ENCODE measurements at places on chromosomes 2 and 18. TPM values are rescaled to one million over a fixed set of nuclear protein-coding genes. Genes with fewer than 3 reads are reported as not detected.

- H3K4me1 ChIP-seq = no peaks in the 10 kb centered on the region
- no peak overlapping the region for H3K27ac ChIP-seq
- H3K27me3 ChIP-seq = no peaks in the 10 kb centered on the region
- no peak overlapping the region for H3K4me3 ChIP-seq
- no peak for DNase-seq
These were observed 271.3 kb downstream of the CYRIA start for GRCh38 chr2:16394072-16394985.

DNA sequence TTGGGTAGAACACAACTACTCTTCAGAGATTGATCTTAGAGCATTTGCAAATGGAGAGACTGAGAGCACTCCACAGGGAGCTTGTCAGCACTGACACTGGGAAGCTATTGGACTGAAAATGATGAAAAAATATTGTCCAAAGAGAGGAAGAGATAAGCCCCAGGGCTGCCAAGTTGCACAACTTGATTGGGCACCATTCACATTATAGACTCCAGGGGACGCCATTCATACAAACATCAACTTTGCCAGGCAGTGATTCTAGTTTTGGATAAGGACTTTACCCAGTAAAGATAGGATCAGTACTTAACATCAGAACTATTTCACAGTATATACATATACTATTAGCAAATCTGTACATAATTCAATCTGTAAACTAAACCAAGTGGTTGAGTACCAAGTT is 79.6 kb upstream of the MYCN start:
- no peaks in the 10 kb centered on the region for H3K36me3 ChIP-seq
- H3K4me3 ChIP-seq = no peak overlapping the region
- H3K27me3 ChIP-seq = no peaks in the 10 kb centered on the region
- no peaks in the 10 kb centered on the region for H3K4me1 ChIP-seq
- DNase-seq = no peak

GRCh38 chr2:29423061-29423666 is 307.9 kb downstream of the CLIP4 start:
- H3K27me3 ChIP-seq = no peaks in the 10 kb centered on the region
- no peak overlapping the region for H3K4me3 ChIP-seq
- H3K4me1 ChIP-seq = no peaks in the 10 kb centered on the region
- no peaks in the 10 kb centered on the region for H3K36me3 ChIP-seq

DNA sequence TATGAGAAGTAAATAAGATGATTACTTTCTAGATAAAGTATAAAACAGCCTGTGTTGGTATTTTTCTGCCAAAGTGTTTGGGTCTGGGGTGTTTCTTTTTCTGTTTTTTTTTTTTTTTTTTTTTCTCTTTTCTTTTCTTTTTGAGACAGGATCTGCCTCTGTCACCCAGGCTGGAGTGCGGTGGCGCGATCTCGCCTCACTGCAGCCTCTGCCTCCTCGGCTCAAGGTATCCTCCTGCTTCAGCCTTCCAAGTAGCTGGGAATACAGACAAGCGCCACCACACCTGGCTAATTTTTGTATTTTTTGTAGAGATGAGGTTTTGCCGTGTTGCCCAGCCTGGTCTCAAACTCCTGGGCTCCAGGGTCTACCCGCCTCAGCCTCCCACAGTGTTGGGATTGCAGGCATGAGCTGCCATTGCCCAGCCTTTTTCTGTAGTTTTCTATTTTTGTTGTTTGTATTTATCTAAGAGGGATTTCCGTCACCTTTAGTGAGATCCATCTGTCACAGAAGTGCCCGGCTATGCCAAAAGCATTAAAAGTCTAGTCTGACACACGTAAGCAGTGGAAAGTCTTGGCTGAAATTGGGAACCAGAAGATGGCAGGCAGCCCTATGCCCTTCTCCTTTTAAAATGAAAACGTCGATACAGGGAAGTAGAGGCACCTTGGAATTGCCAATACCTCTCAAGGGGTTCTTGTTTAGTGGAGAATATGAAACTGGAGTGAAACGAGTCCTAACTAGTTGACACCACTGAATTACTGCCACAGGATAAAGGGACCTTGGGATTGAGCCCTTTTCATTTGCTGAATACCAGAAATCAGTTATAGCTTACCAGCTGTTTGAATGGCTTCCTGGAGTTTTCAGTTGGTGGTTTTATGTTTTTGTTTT is 14.0 kb downstream of the UGP2 start:
- H3K27me3 ChIP-seq = no peaks in the 10 kb centered on the region
- H3K36me3 ChIP-seq = no peaks in the 10 kb centered on the region
- no peak for DNase-seq
- H3K27ac ChIP-seq = peak overlapping the region; percentile 23
- no peak overlapping the region for H3K4me3 ChIP-seq
- H3K4me1 ChIP-seq = no peaks in the 10 kb centered on the region

DNA sequence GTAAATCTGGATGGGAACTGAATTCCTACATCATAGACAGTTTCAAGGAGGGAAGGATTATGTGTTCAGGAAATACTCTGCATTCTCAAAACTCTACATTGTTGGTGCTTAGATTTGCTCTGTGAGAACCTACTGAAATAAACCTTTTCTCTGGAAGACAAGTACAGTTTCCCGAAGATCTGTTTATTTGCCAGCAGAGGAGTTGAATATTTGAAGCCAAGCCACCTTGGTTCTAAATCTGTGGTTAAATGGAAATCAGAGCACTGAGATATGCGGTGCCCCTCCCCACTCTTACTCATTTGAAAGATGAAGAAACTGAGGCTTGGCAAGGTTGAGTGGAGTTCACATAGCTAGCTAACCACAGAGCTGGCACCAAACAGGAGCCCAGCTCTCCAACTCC is 146.3 kb upstream of the CTAGE1 start:
- no peak overlapping the region for H3K27ac ChIP-seq
- no peaks in the 10 kb centered on the region for H3K27me3 ChIP-seq
- no peak overlapping the region for H3K4me3 ChIP-seq
- DNase-seq = no peak
- no peaks in the 10 kb centered on the region for H3K36me3 ChIP-seq

GRCh38 chr2:235003096-235003775 is 51.4 kb downstream of the SH3BP4 start:
- no peak for DNase-seq
- no peak overlapping the region for H3K27ac ChIP-seq
- H3K27me3 ChIP-seq = no peaks in the 10 kb centered on the region
- no peaks in the 10 kb centered on the region for H3K36me3 ChIP-seq

CLEC4F gene
- 0.88 TPM for total RNA-seq

C2orf78 gene
- total RNA-seq = not detected

DNA sequence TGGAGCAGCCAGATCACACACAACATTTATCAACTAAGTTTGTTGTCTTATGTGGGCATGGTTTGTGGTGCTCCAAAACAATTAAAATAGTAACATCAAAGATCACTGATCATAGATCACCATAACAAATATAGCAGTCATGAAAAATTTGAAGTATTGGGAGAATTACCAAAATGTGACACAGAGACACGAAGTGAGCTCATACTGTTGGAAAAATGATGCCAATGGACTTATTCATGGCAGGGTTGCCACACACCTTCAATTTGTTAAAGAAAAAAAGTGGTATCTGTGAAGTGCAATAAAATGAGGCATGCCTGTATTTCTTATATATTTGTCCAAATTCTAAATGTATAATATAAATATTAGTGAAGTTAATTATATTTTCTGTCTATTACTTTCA is 42.9 kb upstream of the CABYR start:
- DNase-seq = no peak
- H3K27ac ChIP-seq = no peak overlapping the region
- no peaks in the 10 kb centered on the region for H3K4me1 ChIP-seq
- H3K27me3 ChIP-seq = no peaks in the 10 kb centered on the region

STON1 gene
- total RNA-seq = 21.7 TPM

CYP27C1 gene
- total RNA-seq = 0.33 TPM

CAPN14 gene
- total RNA-seq = 0.33 TPM

ERICH2 gene
- total RNA-seq = 0.80 TPM

DNA sequence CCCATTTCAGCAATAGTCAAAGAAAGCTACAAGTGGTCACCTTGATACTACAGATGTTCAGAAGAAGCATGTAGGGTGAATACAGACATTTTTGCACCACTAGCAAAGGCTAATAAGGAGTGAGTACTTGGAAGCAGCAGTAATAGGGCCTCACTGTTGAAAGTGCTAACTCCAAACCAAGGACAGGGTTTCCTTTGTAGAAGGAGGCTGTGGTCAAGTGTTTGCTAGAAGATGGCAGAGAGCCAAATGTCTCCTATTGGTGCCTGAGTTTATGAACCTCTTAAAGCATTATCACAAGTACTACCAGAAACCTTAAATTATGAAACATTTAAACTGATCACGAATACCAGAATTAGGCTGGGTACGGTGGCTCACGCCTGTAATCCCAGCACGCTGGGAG is 308.1 kb downstream of the ZEB2 start:
- H3K36me3 ChIP-seq = no peaks in the 10 kb centered on the region
- H3K4me3 ChIP-seq = no peak overlapping the region
- H3K4me1 ChIP-seq = no peaks in the 10 kb centered on the region

GRCh38 chr2:36696533-36696932 is at the start of gene VIT:
VIT (plus strand) TSS chr2:36696707; CDS start chr2:36716371, 19,664 bp downstream.
- H3K36me3 ChIP-seq = no peaks in the 10 kb centered on the region
- H3K27me3 ChIP-seq = no peaks in the 10 kb centered on the region
- H3K27ac ChIP-seq = no peak within 1 kb of the TSS
- no peak for DNase-seq

- no peak overlapping the region for H3K4me3 ChIP-seq
- no peaks in the 10 kb centered on the region for H3K36me3 ChIP-seq
- no peak for DNase-seq
These were observed 1108.7 kb upstream of the TMEFF2 start for GRCh38 chr2:193303464-193303863.

GRCh38 chr2:171287611-171288010 is 126.9 kb upstream of the TLK1 start:
- H3K27me3 ChIP-seq = no peaks in the 10 kb centered on the region
- DNase-seq = no peak

- peak overlapping the region; percentile 88 for H3K4me3 ChIP-seq
- no peak for DNase-seq
- H3K4me1 ChIP-seq = no peaks in the 10 kb centered on the region
- no peaks in the 10 kb centered on the region for H3K36me3 ChIP-seq
These were observed 1.9 kb downstream of the SS18 start for GRCh38 chr18:26088487-26088886.

GRCh38 chr2:102504833-102505232 is 31.8 kb downstream of the SLC9A4 start:
- H3K36me3 ChIP-seq = no peaks in the 10 kb centered on the region
- H3K27me3 ChIP-seq = no peaks in the 10 kb centered on the region
- DNase-seq = no peak
- H3K4me3 ChIP-seq = no peak overlapping the region
- H3K27ac ChIP-seq = no peak overlapping the region

GRCh38 chr18:21820033-21820810 is 79.6 kb downstream of the MIB1 start:
- no peaks in the 10 kb centered on the region for H3K27me3 ChIP-seq
- no peaks in the 10 kb centered on the region for H3K36me3 ChIP-seq
- H3K4me3 ChIP-seq = no peak overlapping the region
- no peak overlapping the region for H3K27ac ChIP-seq
- H3K4me1 ChIP-seq = no peaks in the 10 kb centered on the region
- DNase-seq = no peak

- no peak for DNase-seq
- H3K36me3 ChIP-seq = no peaks in the 10 kb centered on the region
- H3K27ac ChIP-seq = no peak overlapping the region
- H3K27me3 ChIP-seq = no peaks in the 10 kb centered on the region
- H3K4me1 ChIP-seq = no peaks in the 10 kb centered on the region
- no peak overlapping the region for H3K4me3 ChIP-seq
These were observed 15.9 kb upstream of the ZBTB14 start for GRCh38 chr18:5311301-5311989.

DNA sequence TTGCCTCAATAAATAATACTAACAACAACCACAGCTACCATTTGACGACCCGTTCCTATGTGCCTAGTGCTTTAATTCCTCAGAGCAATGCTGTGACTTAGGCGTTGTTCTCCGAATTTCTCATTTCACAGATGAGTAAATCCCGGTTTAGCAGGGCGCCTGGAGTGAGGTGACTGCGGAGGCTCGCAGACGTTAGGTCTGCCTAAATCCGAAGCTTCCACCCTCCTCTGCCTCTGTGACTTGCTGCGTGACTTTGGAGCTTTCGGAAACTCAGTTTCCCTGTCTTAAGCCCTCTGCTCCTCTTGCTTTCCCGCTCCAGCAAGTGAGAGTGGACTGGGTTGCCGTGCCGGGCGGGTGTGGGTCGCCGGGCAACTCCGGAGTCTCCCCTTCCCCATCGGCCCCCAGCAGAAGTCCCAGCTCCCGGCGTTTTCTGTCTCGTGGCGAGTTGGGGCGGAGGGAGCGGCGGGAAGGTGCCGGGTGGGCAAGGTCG is 711 bp upstream of the ATOH8 start:
- no peaks in the 10 kb centered on the region for H3K4me1 ChIP-seq
- no peaks in the 10 kb centered on the region for H3K36me3 ChIP-seq
- peaks cover 27% of the 10 kb centered on the region for H3K27me3 ChIP-seq
- H3K27ac ChIP-seq = peak overlapping the region; percentile 81
- DNase-seq = no peak
- peak overlapping the region; percentile 71 for H3K4me3 ChIP-seq

UGT1A3 gene
- total RNA-seq = not detected

GRCh38 chr2:179826297-179826696 is 35.1 kb downstream of the ZNF385B start:
- no peaks in the 10 kb centered on the region for H3K4me1 ChIP-seq
- no peak overlapping the region for H3K4me3 ChIP-seq
- no peaks in the 10 kb centered on the region for H3K27me3 ChIP-seq

DNA sequence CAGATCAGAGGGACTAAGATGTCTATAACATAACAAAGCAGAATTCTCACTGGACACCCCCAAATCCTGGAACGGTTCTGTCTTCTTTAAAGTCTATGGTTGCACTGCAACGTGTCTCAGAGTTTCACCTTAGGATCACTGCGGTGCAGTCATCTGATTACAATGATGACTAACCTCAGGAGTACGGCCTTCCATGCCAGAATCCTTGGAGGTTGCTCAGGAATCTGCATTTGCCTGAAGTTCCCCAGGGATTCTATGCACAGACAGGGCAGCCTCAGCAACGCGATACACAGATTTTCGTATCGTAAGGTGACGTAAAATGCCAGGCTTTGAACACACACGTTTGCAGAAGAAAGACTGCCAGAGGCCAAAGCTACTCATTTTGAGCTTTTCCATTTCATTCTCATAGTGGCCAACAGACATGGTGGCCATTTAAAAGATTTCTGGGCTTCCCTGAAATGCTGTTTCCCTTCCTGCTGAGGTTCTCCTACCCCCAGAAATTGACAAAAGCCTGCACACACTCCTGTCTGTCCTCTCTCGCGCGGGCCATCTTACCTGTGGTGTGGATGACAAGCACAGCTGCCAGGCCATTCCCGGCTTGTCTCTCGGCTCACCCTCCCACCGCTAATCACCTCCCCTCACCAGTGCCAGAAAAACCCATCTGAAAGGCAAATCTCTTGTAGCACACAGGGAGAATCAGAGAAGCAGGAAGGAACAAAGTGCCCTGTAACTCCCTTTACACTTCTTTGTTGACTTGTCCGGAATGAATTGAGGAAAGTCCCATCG is 148.8 kb downstream of the ACKR3 start:
- H3K36me3 ChIP-seq = no peaks in the 10 kb centered on the region
- no peak overlapping the region for H3K4me3 ChIP-seq

UGT1A10 gene
- total RNA-seq = not detected

GRCh38 chr2:165777522-165778186 is 16.4 kb downstream of the GALNT3 start:
- no peak for DNase-seq
- no peak overlapping the region for H3K27ac ChIP-seq
- no peaks in the 10 kb centered on the region for H3K36me3 ChIP-seq

ALK gene
- total RNA-seq = 0.33 TPM

KRTCAP3 gene
- 3.8 TPM for total RNA-seq

FAM237A gene
- not detected for total RNA-seq
